ENCODE measurements at places on chromosomes 7 and 10. TPM values are rescaled to one million over a fixed set of nuclear protein-coding genes. Genes with fewer than 3 reads are reported as not detected.

The TEX47 gene
- total RNA-seq: not detected

DNA sequence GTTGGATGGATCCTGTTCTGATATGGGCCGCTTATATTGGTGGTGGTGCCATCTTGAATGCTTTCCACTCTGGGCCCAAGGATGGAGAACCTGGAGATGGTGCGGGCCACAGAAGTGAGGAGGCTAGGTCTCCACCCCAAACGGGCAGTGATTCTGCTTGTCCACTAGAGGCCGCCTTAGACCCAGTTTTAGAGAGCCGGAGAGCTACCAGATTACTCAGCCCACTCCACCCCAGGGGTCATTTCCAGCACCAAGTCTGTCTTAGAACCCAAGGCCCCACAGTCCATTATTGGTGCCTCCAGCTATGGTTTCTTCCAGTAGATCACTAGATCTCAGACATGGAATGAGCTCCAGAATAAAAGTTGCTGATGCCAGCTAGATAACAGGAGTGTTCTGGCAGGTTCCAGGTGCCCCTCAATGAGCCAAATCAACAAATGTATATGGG is 11.8 kb upstream of the CAMK2G start:
- DNase-seq: no peak

GRCh38 chr10:27997865-27998177 is 1.1 kb downstream of the ODAD2 start:
- DNase-seq: no peak

- DNase-seq: no peak
Observed at GRCh38 chr10:89074120-89074519, 83.5 kb downstream of the FAS start.

- DNase-seq: no peak
Observed at GRCh38 chr7:37410305-37411229, 38.1 kb downstream of the ELMO1 start.

GRCh38 chr7:116738378-116738777 is 66.4 kb downstream of the MET start:
- no peak for DNase-seq
